ENCODE measurements at places on chromosomes 16 and 17. TPM values are rescaled to one million over a fixed set of nuclear protein-coding genes. Genes with fewer than 3 reads are reported as not detected.

Gene ZNF821
- total RNA-seq = 17.7 TPM

Gene TBC1D3
- not detected for total RNA-seq

Gene HS3ST4
- 4.8 TPM for total RNA-seq

GRCh38 chr17:4248504-4249277 is 15.1 kb downstream of the ANKFY1 start:
- DNase-seq = no peak

DNA sequence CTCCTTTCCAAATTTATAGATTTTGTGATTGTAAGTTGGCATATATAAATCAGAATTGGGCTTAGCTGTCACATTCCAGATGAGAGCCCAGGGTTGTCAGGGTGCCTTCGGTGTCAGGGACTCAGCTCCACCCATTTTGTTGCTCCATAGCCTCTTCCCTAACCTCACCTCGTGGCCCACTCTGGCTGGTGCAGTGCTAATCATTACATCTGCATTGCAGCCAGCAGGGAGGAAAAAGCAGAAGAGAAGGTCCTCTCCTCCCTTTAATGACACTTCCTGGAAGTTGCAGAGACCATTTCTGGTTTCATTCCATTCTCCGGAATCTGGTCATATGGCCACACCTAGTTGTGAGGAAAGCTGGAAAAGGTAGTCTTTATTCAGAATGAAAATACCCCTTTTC is 113.3 kb downstream of the CCT6B start:
- DNase-seq = no peak

- DNase-seq = no peak
Observed at GRCh38 chr17:20948984-20949777, 93.6 kb downstream of the USP22 start.

Measured in endothelial cell (in vitro differentiated cells).